Stimulated activated CD8-positive, alpha-beta memory T cell treated with anti-CD3 and anti-CD28 coated beads, Interleukin-2, amount 100 ng/mL, for 1 hour (primary cell): ENCODE measurements at places on chromosomes 3 and 15.

DNA sequence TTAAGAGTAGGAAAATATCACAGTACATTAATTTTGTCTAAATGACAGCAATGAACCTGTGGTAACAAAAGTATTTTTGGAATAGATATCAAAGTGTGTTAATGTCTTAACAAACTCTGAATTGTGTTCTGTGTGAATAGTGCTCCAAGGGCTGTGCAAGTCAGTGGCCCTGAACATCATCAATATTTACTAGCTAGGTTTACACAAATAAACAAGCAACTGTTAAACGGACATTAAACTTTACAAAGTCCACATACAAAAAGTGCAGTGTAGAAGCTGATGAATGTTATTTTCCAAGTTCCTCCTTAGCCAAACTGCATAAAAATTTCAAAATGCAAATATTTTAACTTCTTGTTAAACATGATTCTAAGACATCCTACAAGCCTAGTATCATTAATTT, 2.1 kb upstream of the GTF2A2 start:
- no peak for DNase-seq

GRCh38 chr3:190070622-190071347, 49.9 kb downstream of the P3H2 start:
- no peak for DNase-seq

GRCh38 chr3:98039322-98040024, 4.4 kb upstream of the GABRR3 start:
- peak; percentile 30 for DNase-seq

- DNase-seq: no peak
Observed at GRCh38 chr15:94631608-94632007, 400.2 kb downstream of the MCTP2 start.

GRCh38 chr15:39312984-39313383, 267.9 kb upstream of the THBS1 start:
- DNase-seq: no peak

- no peak for DNase-seq
Observed at GRCh38 chr3:16658004-16658924, 53.0 kb upstream of the DAZL start.

DNA sequence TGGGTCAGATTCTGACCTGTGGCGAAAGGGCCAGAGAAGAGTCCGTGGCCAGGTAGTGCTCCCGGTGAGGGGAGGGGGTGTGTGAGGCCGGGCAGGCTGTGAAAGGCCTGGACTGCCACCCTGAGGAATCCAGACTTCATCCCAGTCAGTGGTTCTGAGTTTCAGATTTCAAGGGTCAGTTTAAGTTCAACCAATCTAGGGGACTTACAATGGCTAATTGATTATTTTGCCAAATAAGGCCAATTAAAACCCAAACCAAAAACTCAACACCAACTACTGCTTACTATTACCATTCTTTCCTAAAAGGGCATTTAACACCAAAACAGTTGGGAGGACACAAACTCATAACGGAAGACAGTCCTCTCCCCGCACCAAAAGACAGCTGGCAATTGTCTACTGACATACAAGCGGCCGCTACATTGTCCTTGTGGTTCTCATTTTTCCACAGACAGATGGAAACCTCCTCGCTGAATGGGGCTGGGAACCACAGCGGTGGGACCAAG, 30.5 kb downstream of the TMEM44 start:
- DNase-seq: no peak

DNA sequence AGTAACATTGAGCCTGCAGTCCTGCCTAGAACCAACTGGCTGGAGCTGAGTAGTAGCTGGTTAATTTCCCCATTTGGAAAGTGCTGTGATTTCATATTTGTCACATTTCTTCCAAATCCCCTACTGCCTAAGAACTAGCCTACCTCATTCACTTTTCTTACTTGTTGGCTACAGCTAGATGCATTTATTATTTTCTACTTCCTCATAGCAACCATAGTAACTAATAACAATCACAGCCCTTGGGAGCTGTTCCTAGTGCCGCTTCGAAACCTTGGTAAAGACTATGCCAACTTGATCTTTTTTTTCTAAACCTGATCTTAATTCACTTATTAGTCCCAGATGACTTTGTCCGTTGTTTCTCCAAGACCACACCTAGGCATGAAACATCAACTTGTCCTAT, 240.3 kb downstream of the FGF12 start:
- DNase-seq: no peak

DNA sequence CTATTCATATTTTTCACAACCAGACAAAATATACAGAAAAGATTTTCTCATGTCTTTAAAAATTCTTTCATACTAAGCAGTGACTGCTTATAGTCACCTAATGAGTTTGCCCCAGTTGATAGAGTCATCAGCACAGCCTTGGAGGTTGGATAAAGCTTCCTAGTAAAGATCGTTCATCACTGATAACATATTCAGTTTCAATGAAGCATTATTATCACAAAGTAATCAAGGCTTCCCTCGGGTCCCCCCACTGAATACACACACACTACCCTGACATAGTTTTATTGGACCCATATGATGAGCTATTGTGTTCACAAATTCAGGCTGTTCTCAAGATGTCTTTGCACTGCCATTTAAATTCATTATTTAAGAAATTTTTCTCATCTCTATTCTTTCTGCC, 297.8 kb downstream of the KCNH8 start:
- DNase-seq: no peak

DNA sequence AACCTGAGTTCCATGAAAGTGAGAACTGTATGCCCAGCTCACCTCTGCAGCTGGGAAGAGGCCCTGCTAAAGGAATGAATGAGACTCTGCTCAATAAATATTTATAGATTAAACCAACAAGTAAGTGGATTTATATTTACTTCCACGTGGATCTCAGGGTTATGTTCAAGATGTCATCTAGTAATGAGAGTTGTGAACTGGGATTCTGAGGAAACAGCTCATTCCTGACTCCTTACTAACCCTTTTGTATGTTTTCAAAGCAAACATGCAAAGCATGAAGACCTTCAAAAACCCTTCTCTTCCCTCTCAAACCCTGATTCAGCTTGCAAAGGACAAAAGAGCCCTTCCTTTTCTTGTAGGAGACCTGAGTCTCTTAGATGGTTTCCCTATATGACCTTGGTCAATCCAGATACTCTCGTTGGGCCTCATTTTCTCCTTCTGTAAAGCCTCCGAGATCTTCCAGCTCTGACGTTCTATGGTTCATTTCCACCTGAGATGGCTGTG, 53.4 kb downstream of the LSM3 start:
- no peak for DNase-seq
